ENCODE measurements at places on chromosomes 2 and 18.

GRCh38 chr2:6401301-6401700, 464.4 kb downstream of the CMPK2 start:
- DNase-seq, result no peak

- no peak for DNase-seq
These were observed 57.8 kb upstream of the MMADHC start for GRCh38 chr2:149645391-149645790.

GRCh38 chr2:145380436-145381017, 860.6 kb upstream of the ZEB2 start:
- DNase-seq, result no peak

DNA sequence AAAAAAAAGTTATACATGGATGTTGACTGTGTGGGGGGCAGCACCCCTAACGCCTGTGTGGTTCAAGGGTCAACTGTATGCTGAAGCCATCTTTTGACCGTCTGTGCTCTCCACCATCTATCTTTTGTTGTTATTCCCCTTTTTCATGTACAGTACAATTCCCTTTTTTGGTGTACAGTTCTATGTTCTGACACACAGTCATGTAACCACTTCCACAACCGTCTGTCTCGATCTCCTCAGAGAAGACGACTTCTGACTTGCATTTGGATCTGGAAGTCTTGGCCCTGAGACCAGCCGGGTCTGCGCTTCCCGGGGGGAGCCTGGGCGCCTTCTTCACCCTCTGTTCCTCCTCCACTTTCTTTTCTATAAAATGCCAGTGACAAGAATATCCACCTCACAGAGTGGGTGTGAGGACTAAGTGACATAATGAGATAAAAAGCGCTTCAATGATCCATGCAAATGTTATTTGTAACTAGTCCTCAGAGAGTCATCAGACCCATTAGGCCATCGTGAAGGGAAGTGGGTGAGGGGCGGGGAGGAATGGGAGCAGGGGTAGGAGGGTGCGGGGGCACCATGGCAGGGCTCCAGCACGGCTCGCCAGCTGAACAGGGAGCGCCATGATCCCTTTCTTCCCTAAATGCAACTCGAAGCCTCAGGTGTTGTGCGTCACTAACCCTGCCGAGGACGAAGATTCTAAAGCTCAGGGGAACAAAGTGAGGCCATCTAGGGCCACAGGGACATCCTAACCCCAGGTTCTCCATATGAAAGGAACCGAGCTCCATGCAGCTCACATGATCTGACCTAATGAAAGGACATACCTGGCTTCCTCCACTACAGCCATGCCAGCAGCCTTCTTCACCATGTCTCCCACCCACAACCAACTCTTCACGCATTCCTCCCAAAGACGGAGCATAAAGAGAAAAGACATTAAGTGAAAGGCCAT, 16.6 kb downstream of the ADCY3 start:
- DNase-seq, result no peak

All from stimulated activated CD4-positive, alpha-beta T cell treated with anti-CD3 and anti-CD28 coated beads, Interleukin-15, amount 100 ng/mL, for 48 hours (primary cell).